ENCODE measurements at places on chromosomes 6 and 20.

GRCh38 chr6:15378866-15379265 lies 133.0 kb downstream of the JARID2 start:
- DNase-seq: no peak

DNA sequence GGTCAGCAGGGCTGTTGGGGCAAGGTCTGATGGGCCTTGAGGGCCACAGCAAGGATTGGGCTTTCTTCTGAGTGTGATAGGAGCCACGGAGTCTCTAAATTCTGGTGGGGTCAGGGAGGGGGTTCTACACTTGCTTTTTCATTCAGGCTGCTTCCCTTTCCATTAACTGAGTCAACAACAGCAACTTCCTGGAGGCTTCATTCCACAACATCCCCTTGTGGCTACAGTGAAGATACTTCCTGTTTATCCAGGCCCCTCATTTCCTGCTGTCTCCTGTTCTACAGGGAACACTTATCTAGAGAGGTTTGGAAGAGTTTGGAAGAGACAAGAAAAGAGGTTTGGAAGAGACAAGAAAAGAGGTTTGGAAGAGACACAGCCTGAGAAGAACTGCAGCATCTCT lies 144.8 kb upstream of the ENPP5 start:
- no peak for DNase-seq

DNA sequence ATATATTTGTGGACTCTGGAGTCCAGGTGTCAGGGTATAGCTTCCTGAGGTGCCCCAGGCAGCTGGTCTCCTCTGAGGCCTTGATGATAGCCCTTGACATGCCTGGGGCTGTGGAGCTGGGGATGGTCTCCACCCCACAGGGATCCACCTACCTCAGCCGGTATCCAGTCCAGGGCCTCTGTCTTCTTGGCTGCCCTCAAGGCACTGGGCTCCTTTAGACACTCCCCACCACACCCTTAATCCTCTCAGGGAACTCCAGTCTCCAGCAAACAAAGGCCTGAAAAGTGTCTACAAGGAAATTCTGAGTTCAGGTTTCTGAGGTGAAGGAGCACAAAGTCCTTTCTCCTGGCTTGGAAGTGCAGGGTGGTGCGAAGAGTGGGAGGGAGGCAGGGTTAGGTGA lies 44.6 kb upstream of the DDR1 start:
- DNase-seq: no peak

DNA sequence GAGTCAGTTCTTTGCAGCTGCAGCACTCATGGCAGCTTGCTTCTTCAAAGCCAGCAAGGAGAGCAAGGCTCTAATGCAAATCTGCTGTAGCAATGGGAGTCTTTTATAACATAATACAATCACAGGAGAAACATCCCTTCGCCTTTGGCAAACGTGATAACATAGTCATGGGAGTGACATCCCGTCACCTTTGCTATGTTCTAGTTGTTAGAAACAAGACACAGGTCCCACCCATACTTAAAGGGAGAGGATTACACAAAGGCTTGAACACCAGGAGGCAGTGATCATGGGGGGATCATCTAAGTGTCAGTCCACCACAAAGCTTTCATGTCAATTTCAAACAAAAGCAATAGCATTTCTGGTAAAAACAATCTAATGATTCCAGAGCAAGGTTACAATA lies 40.1 kb upstream of the PHACTR2 start:
- DNase-seq: no peak

DNA sequence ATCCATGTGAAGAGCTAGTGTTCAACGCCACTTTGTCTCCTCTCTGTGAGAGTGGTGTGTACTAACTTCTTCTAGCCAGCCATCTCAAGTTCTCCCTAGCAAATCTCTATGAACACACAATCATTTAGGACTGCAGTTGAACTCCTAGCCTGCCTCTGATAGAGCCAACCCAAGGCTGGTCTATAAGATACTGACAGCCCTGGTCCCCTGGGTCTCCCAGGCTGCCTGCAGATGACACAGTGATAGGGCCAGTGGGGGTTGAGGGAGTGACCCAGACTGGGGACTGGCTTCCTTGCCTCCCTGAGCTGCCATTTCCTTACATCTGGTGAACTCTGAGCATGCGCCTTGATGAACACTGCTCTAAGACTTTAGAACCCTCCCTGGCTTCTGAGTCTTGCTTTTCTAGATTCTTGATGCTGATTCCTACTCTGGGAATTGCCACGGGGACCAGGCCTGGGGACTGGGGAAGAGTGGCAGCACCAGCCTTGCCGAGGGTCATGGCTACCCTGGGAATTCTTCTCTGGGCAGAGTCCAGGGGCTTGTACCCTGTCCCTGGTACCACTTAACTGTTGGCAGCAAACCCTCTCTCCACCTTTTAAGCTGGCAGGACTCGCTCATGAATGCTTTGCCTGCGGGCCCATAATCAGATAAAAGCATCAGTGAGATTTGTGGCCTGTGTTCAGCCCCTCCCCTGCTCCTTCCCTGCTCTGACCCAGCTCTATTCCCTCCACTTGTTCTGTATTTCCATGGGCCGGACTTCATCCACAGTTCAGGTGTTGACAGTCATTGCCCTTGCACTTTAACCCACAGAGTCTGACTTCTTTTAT lies 130.8 kb upstream of the CHD6 start:
- no peak for DNase-seq

GRCh38 chr20:50450881-50451752 lies 59.1 kb upstream of the PTPN1 start:
- DNase-seq: no peak

DNA sequence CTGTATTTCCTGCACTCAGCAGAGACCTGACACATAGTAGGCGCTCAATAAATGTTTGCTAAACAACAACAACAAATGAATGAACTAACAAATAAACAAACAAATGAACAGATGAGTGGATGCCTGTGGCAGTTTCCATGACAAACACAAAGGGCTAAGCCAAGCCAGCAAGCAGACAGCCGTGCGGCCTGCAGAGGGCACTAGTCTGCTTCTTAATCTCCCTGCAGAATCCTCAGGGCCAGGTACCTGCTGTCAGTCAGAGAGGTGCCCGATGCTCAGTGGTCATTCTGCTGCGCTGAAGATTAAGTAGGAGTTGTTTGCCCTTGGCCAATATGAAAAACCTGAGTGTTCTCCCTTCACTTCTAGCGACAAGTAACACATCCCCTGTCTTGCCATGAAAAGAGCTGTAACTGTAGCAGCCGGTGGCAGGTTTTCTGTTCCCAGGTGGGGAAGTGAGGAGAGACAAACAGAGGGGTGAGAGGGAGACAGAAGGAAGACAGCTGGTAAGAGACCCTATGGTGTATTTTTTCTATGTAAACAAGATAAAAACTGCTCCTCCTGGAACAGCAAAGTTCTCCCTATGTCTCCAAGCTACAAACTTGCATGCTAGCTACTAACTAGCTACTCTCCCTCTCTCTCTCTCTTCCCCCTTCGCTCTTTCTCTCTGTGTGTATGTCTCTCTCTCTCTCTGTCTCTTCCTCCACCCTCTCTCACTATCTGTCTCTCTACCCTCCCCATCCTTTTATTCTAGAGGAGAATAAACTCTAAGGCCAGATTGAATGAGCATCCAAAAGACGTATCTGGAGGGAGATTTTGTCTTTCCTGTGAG lies at the start of gene MC3R:
TSS of gene MC3R (plus strand) at position 779 of the 829 bp plus-strand sequence. CDS start 112 bp downstream, outside the sequence.
- no peak for DNase-seq

- DNase-seq: no peak
Measured at GRCh38 chr20:48051794-48052474, 266.7 kb upstream of the SULF2 start.

DNA sequence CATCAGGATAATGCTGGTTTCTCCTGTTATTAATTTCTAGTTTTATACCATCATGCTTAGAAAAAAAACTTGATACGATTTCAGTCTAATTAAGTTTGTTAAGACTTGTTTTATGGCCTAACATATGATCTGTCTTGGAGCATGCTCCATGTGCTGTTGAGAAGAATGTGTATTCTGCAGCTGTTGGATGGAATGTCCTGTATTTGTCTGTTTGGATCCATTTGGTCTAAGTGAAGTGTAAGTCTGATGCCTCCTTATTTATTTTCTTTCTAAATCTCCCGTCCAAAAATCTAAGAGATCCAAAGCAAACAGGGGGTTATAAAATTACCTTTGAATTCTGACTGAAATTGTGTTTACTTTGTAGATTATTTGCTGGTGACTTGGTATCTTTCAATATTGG lies 30.0 kb upstream of the PRND start:
- DNase-seq: no peak

GRCh38 chr6:116974526-116975316 lies 97.7 kb downstream of the RFX6 start:
- DNase-seq: no peak

DNA sequence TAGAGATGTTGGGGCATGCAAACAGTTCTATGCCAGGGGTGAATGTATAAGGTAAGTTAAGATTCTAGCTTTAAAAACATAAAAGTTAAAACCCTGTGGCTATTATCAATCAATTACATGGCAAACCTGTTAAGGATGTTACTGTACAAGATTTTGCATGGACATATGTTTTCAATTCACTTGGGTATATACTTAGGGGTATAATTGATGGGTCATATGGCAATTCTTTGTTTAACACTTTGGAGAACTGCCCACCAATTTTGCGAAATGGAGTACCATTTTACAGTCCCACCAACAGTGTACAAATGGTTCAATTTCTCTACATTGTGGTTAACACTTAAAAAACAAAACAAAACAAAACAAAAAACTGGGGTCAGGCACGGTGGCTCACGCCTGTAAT lies 9.4 kb upstream of the NCOA3 start:
- DNase-seq: no peak

- no peak for DNase-seq
Measured at GRCh38 chr20:49633643-49634042, 65.7 kb upstream of the PTGIS start.

DNA sequence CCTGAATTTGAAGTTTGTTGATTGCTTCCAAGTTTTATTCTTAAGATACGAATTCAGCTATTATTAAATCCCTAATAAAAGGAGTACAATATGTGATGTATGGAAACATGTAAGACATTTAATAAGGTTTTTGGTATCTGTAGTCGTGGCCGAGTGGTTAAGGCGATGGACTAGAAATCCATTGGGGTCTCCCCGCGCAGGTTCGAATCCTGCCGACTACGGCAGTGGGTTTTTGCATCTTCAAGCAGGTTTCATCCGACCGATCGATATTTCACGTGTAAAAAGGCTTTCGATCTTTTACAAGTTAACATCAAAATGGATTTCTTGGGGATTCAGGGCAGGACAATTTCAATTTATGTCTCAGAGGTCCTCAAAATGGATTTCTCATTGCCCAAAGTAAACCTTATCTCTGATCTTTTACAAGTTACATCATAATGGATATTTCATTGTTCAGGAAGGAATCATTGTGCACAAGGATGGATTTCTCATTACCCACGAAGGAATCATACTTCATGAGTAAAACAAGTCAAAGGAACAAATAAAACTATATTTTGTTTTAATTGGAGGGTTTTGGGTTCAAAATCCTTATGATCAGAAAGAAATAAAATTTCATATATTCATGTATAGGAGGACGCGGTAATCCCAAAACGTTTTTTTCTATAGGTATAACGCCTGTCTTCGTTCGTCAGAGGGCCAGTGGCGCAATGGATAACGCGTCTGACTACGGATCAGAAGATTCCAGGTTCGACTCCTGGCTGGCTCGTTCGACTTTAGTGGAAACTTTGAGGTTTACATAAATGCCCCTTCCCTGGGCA lies 37.3 kb upstream of the BTN3A2 start:
- no peak for DNase-seq

DNA sequence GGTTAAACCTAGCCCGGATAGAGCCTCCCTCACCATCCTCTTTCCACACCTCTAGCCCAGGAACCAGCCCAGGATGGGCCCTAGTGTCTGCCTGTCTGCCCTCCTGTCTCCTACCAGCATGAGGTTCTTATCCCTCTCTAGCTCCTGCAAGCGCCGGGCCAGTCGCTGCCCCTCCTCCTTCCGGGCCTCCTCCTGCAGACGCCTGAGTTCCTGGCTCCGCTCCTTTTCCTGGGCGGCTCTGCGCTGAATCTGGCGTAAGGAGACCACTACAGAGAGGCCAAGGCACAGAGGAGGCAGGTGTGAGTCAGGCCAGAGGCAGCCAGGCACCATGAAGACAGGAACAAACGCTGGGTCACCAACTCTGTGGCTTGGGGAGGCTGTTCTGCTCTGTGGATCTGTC lies 4.3 kb upstream of the PSORS1C2 start:
- no peak for DNase-seq

- DNase-seq: no peak
Measured at GRCh38 chr6:132268209-132268608, 133.1 kb downstream of the MOXD1 start.

GRCh38 chr6:150068151-150068550 lies 770 bp downstream of the ULBP3 start:
- DNase-seq: no peak

- DNase-seq: no peak
Measured at GRCh38 chr6:84860509-84860908, 96.1 kb upstream of the TBX18 start.

DNA sequence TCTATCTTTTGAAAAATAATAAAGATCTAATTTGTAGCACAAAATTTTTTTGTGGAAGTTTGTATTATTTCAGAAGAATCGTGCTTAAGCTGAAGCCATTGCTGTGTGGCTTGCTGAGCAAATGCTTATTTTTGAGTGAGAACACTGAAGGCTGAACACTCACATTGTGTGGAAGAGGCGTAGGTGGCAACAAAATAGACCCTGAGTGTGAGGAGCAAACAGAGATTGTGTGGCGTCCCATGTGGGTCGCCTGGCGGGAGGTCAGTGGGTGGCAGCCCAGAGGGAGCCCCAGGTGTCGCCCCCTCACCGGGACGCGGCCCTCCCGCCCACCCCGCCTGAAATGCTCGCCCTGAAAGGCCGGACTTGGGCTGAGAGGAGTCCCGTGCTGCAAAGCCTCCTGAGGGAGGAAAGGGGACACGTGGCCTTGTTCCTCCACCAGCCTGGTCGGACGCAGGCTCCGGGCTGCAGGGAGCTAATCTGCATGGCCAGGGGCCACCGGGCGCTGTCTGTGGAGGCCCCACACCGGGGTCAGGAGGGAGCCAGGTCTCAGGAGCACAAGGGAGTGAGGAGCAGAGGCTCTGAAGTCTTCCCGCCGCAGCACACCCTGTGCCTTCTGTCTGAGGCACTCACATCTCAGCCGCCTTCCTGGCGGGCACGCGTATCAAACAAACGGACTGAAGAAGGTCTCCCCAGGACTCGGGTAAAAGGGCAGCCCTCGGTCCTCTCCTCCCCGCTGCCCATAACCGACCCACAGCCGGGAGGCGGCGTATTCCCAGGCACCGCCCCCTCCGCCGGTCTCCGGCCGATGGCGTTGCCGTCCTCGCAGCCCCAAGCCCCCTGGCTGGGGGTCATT lies 15.9 kb downstream of the DDO start:
- DNase-seq: no peak

GRCh38 chr6:31538805-31539400 lies 2.9 kb downstream of the DDX39B start:
- DNase-seq: no peak

- no peak for DNase-seq
Measured at GRCh38 chr20:25178563-25179438, 16.7 kb upstream of the ENTPD6 start.

- no peak for DNase-seq
Measured at GRCh38 chr6:45822246-45822812, 193.3 kb downstream of the CLIC5 start.

GRCh38 chr20:40941133-40941610 lies 87.5 kb upstream of the TOP1 start:
- DNase-seq: no peak
